ENCODE measurements at places on chromosomes 7 and 10. TPM values are rescaled to one million over a fixed set of nuclear protein-coding genes. Genes with fewer than 3 reads are reported as not detected.

GRCh38 chr10:74924251-74924963 lies 98.0 kb downstream of the KAT6B start:
- H3K4me1 ChIP-seq, result peaks cover 20% of the 10 kb centered on the region
- H3K27me3 ChIP-seq, result no peaks in the 10 kb centered on the region
- H3K36me3 ChIP-seq, result no peaks in the 10 kb centered on the region
- no peak overlapping the region for H3K4me3 ChIP-seq
- DNase-seq, result no peak

- H3K27me3 ChIP-seq, result no peaks in the 10 kb centered on the region
- no peak for DNase-seq
These were observed 25.5 kb downstream of the RBM17 start for GRCh38 chr10:6114299-6114698.

DNA sequence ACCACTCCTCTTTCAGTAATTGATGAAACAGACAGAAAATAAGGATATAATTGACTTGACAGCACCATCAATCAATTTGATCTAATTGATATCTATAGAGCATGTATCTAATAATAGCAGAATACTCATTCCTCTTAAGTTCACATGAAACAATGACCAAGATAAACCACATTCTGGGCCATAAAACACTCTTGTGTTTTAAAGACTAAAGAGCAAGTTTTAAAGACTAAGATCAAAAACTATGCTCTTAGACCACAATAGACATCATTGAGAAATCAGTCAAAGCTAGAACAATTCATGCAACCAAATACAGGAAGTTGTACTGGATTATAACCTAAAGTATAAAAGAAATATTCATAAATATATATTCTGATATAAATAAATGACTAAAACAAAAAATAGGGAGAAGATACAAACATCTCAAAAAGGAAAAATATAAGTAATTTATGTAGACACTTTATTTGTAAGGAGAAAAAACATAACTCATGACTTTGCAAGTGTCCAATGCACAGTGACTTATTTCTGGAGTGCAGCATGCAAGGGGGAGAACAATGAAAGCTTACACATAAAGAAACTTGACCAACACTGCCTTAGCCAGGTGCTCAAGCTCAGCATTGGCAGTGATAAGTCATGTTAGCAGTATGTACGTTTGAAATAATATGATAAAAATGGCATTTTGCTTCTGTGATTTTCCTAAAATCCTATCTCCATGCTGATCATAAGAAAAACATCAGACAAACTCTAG lies 312.7 kb upstream of the IGFBP3 start:
- no peak overlapping the region for H3K4me3 ChIP-seq
- no peaks in the 10 kb centered on the region for H3K4me1 ChIP-seq
- DNase-seq, result no peak

DNA sequence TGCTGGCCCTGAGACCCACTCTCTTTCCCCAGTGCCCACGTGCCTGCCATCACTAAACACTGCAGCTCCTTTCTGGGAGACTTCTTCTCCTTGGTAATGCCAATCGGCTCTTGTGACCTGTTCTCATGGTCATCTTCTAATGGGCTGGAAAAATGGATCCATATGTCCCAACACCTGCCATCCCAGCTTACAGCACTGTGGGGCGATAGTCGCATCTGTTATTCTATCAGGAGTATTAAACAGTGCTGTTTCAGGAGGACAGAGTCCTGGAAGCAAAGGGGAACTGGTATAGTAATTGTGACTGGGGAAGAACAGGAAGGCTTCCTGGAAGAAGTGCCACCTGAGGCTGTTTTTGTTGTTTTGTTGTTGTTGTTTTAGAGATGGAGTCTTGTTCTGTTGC lies 411.2 kb downstream of the GLRX3 start:
- no peak for DNase-seq
- no peaks in the 10 kb centered on the region for H3K27me3 ChIP-seq
- no peak overlapping the region for H3K27ac ChIP-seq

LAMB4 gene
- total RNA-seq, result not detected

GRCh38 chr7:74495112-74496086 lies 41.7 kb downstream of the GTF2IRD1 start:
- H3K4me1 ChIP-seq, result peaks cover 5% of the 10 kb centered on the region
- no peaks in the 10 kb centered on the region for H3K27me3 ChIP-seq
- H3K36me3 ChIP-seq, result no peaks in the 10 kb centered on the region
- no peak for DNase-seq
- H3K4me3 ChIP-seq, result no peak overlapping the region

SPDYE6 gene
- not detected for total RNA-seq

GRCh38 chr7:6653071-6654003 lies 16.2 kb downstream of the ZNF316 start:
- H3K4me3 ChIP-seq, result no peak overlapping the region
- no peaks in the 10 kb centered on the region for H3K4me1 ChIP-seq
- no peaks in the 10 kb centered on the region for H3K36me3 ChIP-seq
- H3K27ac ChIP-seq, result no peak overlapping the region

GRCh38 chr10:18294633-18295032 lies 154.4 kb downstream of the CACNB2 start:
- no peaks in the 10 kb centered on the region for H3K27me3 ChIP-seq
- H3K27ac ChIP-seq, result no peak overlapping the region
- H3K4me1 ChIP-seq, result no peaks in the 10 kb centered on the region
- H3K4me3 ChIP-seq, result no peak overlapping the region
- no peak for DNase-seq

GRCh38 chr7:158832994-158833393 lies 3.7 kb upstream of the ESYT2 start:
- H3K27ac ChIP-seq, result no peak overlapping the region
- no peak overlapping the region for H3K4me3 ChIP-seq
- peaks cover 1% of the 10 kb centered on the region for H3K4me1 ChIP-seq
- H3K27me3 ChIP-seq, result no peaks in the 10 kb centered on the region
- no peaks in the 10 kb centered on the region for H3K36me3 ChIP-seq

- no peaks in the 10 kb centered on the region for H3K27me3 ChIP-seq
- no peak for DNase-seq
- H3K36me3 ChIP-seq, result no peaks in the 10 kb centered on the region
- no peak overlapping the region for H3K4me3 ChIP-seq
- no peaks in the 10 kb centered on the region for H3K4me1 ChIP-seq
These were observed 265.6 kb downstream of the PTEN start for GRCh38 chr10:88129013-88129412.

AKR1D1 gene
- total RNA-seq, result not detected

- H3K4me1 ChIP-seq, result no peaks in the 10 kb centered on the region
- H3K27me3 ChIP-seq, result no peaks in the 10 kb centered on the region
- H3K36me3 ChIP-seq, result no peaks in the 10 kb centered on the region
- H3K4me3 ChIP-seq, result no peak overlapping the region
- no peak overlapping the region for H3K27ac ChIP-seq
- no peak for DNase-seq
These were observed 7.4 kb upstream of the MALRD1 start for GRCh38 chr10:19041171-19041570.

TET1 gene
- 6.8 TPM for total RNA-seq

TAF3 gene
- 13.7 TPM for total RNA-seq

GRCh38 chr10:43942096-43942850 lies 293.6 kb upstream of the ZNF32 start:
- peaks cover 12% of the 10 kb centered on the region for H3K4me1 ChIP-seq
- no peak for DNase-seq
- H3K36me3 ChIP-seq, result no peaks in the 10 kb centered on the region
- no peak overlapping the region for H3K27ac ChIP-seq
- no peak overlapping the region for H3K4me3 ChIP-seq

DNA sequence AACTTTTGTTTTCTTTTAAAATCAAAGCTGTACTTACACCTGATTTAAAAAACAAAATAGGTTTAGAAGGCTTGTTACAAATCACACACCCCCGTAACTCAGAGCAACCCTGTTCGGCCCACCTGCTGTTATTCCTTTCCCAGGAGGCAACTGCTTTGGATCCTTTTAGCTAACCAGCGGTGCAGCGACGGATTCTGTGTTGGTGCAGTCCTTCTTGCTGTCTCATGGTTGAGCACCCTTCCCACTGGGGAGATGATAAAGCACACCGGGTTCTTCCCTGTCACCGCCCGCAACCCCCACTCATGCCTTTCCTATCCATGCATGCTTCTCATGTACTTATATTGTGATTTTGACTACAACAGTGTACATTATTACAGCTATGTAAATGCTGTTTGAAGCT lies 24.8 kb upstream of the MKI67 start:
- no peaks in the 10 kb centered on the region for H3K27me3 ChIP-seq
- no peak overlapping the region for H3K4me3 ChIP-seq
- no peaks in the 10 kb centered on the region for H3K36me3 ChIP-seq
- DNase-seq, result no peak

DNA sequence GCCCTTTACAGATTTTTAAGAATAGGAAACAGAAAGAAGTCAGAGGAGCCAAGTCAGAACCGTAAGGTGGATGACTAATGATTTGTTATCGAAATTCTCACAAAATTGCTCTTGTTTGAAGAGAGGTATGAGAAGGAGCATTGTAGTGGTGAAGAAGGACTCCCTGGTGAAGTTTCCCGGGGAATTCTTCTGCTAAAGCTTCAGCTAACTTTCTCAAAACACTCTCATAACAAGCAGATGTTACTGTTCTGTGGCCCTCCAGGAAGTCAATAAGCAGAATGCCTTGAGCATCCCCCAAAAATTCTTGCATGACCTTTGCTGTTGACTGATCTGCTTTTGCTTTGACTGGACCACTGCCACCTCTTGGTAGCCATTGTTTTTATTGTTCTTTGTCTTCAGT lies 152.9 kb downstream of the HGF start:
- H3K27me3 ChIP-seq, result no peaks in the 10 kb centered on the region
- H3K36me3 ChIP-seq, result no peaks in the 10 kb centered on the region
- DNase-seq, result no peak
- no peak overlapping the region for H3K27ac ChIP-seq
- no peaks in the 10 kb centered on the region for H3K4me1 ChIP-seq

- H3K4me1 ChIP-seq, result no peaks in the 10 kb centered on the region
- H3K4me3 ChIP-seq, result no peak overlapping the region
- no peaks in the 10 kb centered on the region for H3K27me3 ChIP-seq
- no peak for DNase-seq
These were observed 73.5 kb upstream of the VIPR2 start for GRCh38 chr7:159218170-159218569.

GRCh38 chr7:30557245-30557644 lies 37.4 kb upstream of the GARS1 start:
- H3K36me3 ChIP-seq, result no peaks in the 10 kb centered on the region
- H3K4me3 ChIP-seq, result no peak overlapping the region
- H3K27me3 ChIP-seq, result no peaks in the 10 kb centered on the region
- DNase-seq, result no peak

DNA sequence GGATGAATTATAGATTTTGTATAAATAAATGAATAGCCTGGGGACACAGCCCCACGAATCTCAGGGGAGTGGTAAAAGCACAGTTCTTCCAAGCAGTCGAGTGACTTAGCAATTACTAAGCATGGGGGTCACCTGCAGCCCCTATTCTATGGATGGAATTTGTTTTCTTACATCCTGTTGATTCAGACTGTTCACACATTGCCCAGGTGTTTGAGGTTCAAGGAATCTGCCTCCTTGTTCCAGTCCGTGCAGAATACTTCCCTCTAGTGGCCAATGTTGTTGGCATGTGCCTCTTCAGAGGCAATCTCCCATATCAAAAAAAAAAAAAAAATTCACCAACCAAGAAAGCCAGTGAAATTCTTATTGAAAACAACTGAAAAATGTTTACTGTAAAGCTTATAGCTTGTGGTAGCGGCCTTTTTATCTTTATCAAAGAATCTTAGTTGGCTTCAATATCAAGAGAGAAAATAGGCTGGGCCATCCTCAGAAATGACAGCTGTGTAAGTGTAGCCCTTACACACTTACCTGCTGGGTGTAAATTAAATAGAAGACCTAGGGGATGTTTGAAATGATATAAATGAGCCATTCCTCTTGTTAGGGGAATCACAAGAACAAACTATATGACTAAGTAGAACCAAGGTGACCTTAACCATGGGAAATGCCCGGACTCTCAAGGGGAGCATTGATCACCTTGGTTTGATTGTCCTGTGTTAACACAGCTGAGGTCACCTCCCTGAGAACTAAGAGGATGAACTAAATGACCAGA lies 7.8 kb downstream of the LIPM start:
- H3K27me3 ChIP-seq, result no peaks in the 10 kb centered on the region
- no peak overlapping the region for H3K27ac ChIP-seq
- no peaks in the 10 kb centered on the region for H3K36me3 ChIP-seq
- peak; percentile 16 for DNase-seq

- H3K27ac ChIP-seq, result no peak overlapping the region
- no peaks in the 10 kb centered on the region for H3K36me3 ChIP-seq
- no peak for DNase-seq
- no peaks in the 10 kb centered on the region for H3K4me1 ChIP-seq
- no peaks in the 10 kb centered on the region for H3K27me3 ChIP-seq
These were observed 222.8 kb upstream of the IMMP2L start for GRCh38 chr7:111785076-111785475.

Measured in ovary (tissue), 10 donors.